CD14-positive monocyte (primary cell): ENCODE measurements at places on chromosomes 4 and X. TPM values are rescaled to one million over a fixed set of nuclear protein-coding genes. Genes with fewer than 3 reads are reported as not detected.

Gene STPG2
- 0.04 TPM in 1 of 2 replicates, not detected in the other for polyA plus RNA-seq

DNA sequence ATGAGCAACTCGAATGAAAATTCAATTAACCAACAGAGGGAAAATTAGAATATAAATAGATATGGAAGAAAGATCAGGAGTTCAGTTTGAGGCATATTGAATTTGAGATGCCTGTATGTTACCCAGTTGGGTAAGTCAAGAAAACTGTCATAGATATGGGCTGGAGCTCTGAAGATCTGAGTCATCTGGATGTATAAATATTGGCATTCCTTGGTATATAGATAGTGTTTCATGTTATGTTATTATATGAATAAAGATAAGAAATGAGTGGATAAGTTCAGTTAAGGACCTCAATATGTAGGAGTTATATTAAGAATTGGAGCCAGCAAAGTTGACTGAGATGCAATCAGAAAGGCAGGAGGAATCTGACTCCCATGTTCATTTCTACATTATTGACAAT is 543.6 kb upstream of the SMIM31 start:
- no peak for DNase-seq

DNA sequence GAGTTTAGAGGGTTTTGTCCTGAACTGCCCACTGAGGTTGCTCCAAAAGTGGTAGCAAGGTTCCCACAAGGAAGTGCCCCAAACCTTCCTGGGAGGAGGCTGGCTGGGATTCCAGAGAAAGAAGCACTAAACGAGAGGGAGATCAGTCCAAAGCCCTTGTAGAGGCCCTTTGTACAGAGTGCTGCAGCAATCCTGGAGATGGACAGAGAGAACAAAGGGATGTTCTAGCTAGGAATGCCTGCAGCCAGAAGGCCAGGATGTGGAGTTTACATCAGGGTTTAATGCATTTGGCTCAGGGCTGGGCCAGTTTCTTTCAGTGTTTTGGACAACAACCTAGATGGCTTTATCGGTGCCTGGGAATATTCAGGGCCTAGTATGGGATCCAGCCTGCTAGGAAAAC is 2155.1 kb upstream of the AGA start:
- no peak for DNase-seq

DNA sequence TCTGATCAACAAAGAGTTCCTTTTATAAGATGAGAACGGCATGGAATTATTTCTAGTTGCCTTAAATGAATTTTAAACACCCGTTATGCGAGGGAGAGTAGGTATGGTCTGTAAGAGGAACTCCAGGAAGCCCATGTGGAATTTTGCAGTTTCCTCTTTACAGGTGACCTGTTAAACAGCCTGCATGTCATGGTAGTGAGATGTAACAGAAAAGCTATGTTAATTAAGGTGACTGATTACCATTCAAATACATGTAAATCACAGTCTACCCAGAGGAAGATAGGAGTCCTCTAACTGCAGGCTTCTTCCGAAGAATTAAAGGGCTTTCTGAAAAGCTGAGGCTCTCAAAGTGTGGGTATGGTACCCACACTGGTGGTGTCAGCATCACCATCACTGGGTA is 163.6 kb downstream of the CBR4 start:
- DNase-seq, result no peak

- no peak for DNase-seq
These were observed 23.0 kb downstream of the PRSS12 start for GRCh38 chr4:118329849-118330248.

- DNase-seq, result no peak
These were observed 88.2 kb upstream of the STS start for GRCh38 chrX:7059214-7059838.

DNA sequence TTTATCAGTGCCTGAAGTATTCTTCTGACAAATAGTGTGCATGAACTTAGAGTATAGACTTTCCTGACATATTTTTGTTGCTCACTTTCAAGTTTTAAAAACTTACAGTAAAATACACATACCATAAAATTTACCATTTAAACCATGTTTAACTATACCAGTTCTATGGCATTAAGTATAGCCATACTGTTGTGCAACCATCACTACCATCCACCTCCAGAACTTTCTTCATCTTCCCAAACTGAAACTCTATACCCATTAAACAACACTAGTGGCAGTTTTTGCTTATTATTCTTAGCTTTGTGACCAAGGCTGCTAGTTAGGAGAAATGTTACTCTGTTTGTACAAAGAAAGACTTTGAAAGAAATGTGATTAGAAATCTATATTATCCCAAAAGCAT is 25.8 kb downstream of the ATP7A start:
- DNase-seq, result no peak
